ENCODE measurements at places on chromosomes 11 and 22. TPM values are rescaled to one million over a fixed set of nuclear protein-coding genes. Genes with fewer than 3 reads are reported as not detected.

- no peak for DNase-seq
Measured at GRCh38 chr11:112523031-112523430, 262.4 kb upstream of the PLET1 start.

- DNase-seq, result no peak
Measured at GRCh38 chr11:46181843-46182424, 60.7 kb upstream of the PHF21A start.

DNA sequence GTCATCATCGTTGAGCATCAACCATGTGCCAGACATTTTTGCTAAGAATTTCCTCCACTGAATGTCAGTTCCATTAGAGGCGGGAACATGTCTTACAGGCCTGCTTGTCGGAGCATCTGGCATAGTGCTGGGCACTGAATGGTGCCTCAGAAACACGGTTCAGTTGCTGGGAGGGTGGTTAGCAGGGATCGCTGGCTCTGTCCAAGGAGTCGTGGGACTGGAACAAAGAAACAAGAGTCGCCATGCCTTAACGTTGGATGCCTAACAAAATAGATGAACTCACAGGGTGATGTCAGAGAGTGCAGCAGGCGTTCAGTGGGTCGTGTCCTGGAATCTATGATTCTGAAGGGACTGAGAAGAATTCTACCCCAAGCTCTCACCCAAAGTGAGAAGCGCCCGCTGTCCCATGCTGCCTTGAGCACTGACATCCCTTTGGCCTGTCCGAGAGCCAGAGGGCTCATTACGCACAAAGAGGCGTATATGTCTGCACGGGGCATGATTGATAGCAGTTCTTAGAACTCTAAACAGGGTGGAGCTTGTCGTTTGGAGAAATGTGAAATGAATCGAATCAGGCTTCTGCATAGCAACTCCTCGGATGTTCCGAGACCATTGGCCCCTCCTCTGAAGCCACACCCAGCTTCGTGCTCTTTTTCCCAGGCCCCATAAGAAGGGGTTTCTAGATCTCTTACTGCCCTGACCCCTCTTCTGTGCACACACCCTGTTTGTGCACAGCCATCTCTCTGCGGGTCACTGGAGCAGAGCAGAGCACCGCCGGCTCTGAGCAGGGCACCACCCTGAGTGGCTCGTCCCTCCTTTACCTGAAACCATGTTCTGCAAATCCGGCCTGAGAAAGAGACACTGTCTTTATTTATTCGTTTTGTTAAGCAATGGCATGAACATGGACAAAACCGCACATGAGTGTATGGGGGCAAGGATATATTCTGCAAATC lies 113.1 kb upstream of the B3GAT1 start:
- peak; percentile 40 for DNase-seq

TCN1 gene
- not detected for total RNA-seq

GLYATL2 gene
- total RNA-seq, result not detected

MLC1 gene
- 0.16 TPM for total RNA-seq

GRCh38 chr22:29330291-29330690 lies 14.8 kb upstream of the RASL10A start:
- DNase-seq, result no peak

- no peak for DNase-seq
Measured at GRCh38 chr11:113504586-113504985, 29.4 kb upstream of the DRD2 start.

BLID gene
- 1.9 TPM for total RNA-seq

DNA sequence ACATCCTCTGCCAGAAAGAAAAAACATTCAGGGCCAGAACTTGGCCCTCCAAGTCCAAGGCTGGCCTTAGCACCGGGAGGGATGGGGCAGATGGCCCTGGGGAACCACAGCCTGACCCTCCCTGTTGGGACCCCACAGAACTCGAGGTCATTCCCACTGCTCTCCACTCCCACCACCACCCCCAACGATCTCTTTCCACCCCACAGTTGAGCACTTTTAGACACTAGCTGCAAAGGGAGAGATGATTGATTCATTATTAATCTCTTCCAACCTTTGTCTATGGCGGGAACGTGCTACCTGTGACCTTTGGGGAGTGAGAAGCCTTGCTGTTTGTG lies 869.7 kb downstream of the BRD1 start:
- no peak for DNase-seq

ARHGAP42 gene
- total RNA-seq, result 4.2 TPM

DNA sequence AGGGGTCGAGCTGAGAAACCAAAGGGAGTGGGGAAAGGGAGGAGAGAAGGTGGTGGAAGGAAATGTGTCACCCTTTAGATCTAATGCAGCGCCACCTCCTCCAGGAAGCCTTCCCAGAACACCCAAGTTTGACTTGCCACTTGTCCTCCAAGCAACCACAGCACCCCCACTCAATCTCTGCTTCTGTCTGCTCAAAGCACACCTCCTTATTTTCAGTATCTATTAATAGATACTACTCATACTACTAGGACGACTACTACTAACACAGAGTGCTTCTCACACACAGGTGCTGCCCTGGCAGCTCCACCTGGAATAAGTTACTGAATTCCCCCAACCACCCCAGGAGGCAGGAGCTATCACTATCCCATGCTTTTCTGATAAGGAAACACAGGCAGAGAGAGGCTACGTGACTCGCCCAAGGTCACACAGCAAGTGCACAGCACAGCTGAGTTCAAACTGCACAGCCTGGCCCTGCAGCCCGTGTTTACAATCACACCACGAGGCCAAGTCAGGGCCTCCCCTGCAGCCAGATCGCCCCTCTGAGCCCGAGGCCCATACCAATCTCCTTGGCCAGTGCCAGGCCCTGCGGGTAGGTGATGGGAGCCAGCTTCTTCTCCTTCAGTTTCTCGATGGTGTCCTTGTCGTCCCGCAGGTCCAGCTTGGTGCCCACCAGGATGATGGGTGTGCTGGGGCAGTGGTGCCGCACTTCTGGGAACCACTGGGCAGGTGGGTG lies 13.2 kb downstream of the RAC2 start:
- DNase-seq, result no peak

DNA sequence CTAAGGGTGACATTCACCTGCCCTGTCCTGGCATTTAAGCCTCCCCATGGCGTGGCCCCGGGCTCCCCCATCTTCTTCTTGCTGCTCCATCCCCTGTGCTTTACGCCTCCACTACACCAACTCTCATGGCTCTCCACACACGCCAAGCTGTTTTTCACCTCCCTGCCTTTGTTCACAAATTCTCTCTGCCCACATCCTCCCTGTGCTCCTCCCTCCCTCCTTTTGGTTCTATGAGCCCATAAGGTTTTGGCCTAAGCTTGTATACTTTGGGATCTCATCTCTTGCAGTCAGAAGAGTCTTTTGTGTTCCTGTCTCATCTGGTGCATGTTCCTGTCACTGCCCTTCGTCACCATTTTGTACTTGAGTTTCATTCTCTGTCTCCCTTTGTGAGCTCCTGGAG lies 4.6 kb upstream of the DNAL4 start:
- DNase-seq, result peak; percentile 13

YPEL4 gene
- 3.1 TPM for total RNA-seq

- DNase-seq, result no peak
Measured at GRCh38 chr22:39589875-39590274, 19.3 kb downstream of the CACNA1I start.

LMO1 gene
- total RNA-seq, result 1.8 TPM

DNA sequence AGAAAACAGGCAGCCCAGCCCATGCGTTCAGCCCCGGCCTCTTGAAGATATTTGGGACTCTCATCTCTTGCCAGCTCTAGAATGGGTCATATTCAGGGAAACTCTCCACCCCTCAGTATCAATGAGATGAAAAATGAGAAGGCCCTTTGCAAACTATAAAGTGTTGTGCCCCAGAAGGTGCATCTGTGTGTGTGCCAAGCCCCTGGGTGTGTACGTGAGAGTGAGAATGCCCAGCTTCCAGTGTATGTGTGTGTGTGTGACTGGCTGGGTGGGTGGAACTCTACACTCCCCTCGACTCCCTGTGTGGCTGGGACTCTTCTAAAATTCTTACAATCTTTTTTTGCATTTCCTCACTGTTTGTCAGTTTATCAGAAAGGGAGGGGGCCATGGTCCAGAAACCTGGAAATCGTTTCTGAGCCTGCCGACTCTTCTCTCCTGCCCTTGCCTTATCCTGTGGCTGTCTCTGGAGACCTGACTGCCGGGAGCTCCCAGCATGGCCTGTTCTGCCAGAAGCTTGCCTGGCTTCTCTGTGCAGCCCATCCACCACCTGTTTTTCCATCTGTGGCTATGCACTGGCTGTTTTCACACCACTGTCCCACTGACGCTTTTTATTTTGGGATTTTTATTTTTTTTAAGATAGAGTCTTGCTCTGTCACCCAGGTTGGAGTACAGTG lies 1.2 kb downstream of the P2RY6 start:
- DNase-seq, result peak; percentile 56

DNA sequence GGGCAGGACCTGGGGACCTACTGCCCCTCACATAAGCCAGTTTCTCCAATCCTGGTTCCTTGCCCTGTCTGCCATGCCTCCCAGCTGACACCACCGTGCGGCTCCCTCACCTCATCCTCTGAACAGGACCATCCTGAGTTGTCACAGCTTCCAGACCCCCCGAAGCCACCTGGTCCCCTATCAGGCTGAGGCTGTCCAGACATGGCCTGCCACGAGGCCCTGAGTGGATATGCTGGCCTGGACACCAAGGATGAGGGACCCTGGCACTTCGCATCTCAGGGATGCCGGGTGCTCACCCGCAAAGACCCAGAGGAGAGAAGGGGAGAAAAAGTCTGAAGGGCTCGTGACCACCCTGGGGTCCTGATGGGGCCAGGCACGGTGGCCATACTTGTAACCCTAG lies 15.8 kb upstream of the CCDC188 start:
- no peak for DNase-seq

- DNase-seq, result no peak
Measured at GRCh38 chr11:126990716-126991480, 9.7 kb downstream of the KIRREL3 start.

MAP6 gene
- total RNA-seq, result 10.7 TPM

PIH1D2 gene
- total RNA-seq, result 3.6 TPM

GRCh38 chr11:26905368-26905767 lies 88.5 kb upstream of the FIBIN start:
- no peak for DNase-seq

DNA sequence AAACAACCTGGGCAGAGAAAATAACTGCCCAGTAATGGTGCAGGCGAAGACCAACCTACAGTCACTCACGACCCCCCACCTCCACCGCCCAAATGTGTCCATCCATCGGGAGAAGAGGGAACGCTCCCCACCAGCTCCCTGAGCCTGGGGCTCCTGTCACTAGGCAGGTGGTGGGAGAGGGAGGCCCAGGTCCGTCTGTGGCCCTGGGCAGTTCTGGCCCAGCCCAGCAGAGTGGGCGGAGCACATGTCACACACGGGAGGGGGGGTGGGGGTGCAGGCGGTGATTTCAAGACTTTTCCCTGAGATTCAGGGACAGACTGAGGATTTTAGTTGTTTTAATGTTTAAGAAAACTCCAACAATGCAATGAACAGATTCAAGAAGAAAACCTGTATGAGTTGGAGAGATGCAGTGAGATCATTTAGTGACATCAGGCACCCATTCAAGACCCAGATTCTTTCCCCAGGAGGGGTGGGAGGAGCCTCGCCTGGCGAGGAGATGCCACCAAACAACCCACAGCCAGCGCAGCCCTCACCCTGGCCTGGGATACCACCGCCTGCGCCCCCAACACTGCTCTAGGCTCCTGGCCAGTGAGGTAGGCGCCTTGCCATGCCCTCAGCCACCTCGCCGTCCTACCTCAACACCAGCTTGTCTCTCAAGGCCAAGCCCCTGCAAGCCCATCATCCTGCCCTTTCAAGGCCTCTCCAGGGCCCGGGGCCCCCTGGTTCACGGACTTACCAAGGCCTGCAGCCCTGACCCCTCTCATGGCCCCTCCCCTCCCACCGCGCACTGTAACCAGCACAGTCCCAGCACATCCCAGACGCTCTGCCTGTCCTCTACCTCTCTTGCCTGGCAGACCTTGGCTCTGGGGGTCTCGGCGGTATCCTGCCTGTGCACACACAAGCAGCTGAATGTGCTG lies 36.8 kb downstream of the TBX1 start:
- no peak for DNase-seq

DNA sequence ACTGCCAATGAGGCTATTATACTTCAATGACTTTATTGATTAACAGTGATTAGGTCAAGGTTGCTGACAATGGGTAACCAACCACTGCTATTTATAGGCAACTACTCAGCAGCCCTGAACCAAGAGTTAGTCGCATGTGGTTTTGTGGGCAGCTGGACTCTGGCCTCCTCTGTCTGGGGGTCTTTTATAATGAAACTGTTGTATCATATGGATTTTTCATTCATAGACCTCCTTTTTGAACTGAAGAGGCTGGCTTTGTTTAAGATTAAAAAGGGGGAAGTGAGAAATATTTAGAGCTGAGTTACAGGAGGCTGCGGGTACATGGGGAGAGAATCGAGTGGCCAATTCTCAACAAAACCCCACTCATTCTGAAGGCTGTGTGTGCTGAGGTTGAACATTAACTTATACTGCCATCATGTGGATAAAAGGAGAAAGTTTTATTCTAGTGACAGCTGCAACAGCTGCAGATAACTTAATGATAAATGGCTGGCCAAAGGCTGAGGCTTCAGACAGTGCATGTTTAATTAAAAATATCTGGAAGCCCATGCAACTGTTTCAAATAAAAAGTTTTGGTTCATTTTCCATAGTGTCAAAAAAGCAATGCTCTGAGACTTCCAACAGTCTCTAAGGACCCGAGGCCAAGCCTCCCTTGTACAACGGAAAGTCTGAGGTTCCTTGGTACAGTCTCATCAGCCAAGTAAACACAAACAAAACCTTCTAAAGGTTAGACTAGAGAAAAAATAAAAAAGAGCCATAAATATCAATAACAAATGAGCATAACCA lies 682.6 kb downstream of the KCNA4 start:
- no peak for DNase-seq

DNA sequence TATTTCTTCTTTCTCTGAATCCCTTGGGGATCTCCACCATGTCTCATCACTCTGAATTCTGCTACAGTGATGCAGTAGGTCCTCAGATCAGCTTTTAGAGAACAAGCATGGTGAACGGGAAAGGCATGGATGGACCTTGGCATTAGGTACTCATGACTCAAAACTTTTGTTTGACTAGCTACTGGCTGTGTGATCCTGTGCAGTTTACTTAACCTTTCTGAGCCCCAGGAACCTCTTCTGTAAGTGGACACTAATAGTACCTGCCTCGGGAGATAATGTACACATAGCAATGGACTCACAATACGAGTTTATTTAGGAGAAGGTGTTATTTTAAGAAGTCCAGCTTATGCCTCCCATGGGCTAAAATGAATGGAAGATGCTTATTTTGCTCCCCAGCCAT lies 184.7 kb upstream of the TBCEL start:
- no peak for DNase-seq

- peak; percentile 65 for DNase-seq
Measured at GRCh38 chr11:8060801-8061554, 20.0 kb upstream of the TUB start.

Measured in sigmoid colon (tissue), 7 donors.